Thymus (tissue), 14 donors: ENCODE measurements at places on chromosomes 13 and 19. TPM values are rescaled to one million over a fixed set of nuclear protein-coding genes. Genes with fewer than 3 reads are reported as not detected.

SYNE4 gene
- 3.1 TPM for total RNA-seq

RNF113B gene
- total RNA-seq: not detected

NCR1 gene
- 0.52 TPM for total RNA-seq

- DNase-seq: no peak
Observed at GRCh38 chr13:78326633-78327032, 276.7 kb downstream of the POU4F1 start.

GRCh38 chr13:92103689-92104153 lies 705.3 kb downstream of the GPC5 start:
- no peak for DNase-seq

DNA sequence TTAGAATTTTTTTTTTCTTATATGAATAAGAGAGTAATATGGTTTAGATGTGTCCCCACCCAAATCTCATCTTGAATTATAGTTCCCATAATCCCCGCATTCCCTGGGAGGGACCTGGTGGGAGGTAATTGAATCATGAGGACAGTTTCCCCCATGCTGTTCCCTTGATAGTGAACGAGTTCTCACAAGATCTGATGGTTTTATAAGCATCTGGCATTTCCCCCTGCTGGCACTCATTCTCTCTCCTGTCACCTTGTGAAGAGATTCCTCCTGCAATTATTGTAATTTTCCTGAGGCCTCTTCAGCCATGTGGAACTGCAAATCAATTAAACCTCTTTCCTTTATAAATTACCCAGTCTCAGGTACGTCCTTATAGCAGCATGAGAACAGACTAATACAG lies 205.7 kb downstream of the MYO16 start:
- DNase-seq: no peak

DNA sequence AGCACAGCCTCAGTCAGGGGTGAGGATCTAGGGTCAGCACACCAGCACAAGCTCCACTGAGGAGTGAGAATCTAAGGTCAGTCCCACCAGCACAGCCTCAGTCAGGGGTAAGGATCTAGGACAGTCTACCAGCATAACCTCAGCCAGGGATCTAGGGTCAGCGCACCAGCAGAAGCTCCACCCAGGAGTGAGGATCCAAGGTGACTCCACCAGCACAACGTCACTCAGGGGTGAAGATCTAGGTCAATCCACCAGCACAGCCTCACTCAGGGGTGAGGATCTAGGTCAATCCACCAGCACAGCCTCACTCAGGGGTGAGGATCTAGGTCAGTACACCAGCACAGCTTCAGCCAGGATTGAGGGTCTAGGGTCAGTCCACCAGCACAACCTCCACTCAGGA lies 64.5 kb downstream of the RAB20 start:
- no peak for DNase-seq

GRCh38 chr13:52808842-52809219 lies 39.6 kb downstream of the PCDH8 start:
- DNase-seq: no peak

DNA sequence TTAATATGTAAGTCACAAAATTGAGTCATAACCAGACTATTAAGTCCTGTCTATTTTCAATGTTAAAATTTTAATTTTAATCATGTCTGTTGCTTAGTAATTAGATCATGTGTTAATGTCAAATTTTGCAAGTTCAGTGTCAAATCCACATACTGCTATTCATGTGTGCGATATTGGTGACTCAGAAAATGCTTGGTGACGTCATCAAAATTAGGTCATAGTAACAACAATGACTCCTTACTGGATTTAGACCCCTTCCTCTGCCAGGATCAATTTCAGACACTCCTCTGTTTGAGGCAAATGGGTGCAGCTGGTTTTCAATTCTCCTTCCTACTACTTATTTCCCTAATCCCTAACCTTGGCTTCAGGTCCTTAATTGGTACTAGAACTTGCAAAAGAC lies 1394.3 kb upstream of the SLC10A2 start:
- no peak for DNase-seq
